Gastroesophageal sphincter (tissue), 4 donors: ENCODE measurements at places on chromosomes 2 and 18.

- no peaks in the 10 kb centered on the region for H3K4me1 ChIP-seq
- no peak overlapping the region for H3K27ac ChIP-seq
- H3K27me3 ChIP-seq: no peaks in the 10 kb centered on the region
- ATAC-seq: no peak
- no peaks in the 10 kb centered on the region for H3K36me3 ChIP-seq
These were observed 73.8 kb downstream of the TRABD2A start for GRCh38 chr2:84807063-84807485.

DNA sequence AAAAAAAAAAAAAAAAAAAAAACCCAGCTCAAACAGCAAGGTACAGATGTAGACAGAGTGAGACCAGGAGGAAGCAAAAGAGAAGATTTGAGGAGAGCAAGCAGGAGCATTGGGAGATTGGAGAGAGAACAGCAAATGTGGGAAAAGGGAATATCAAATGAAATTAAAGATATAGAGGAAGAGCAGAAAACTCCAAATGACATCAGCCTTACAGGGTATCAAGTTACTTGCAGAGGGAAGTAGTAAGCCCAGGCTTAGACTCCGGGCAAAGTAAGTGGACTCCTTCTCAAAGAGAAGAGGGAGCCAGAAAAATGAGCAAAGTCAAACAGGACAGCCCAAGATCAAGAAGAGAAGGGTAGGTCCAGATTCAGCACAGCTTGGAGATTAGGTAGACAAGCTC, 93.3 kb upstream of the PPP1CB start:
- peaks cover 8% of the 10 kb centered on the region for H3K4me1 ChIP-seq
- no peaks in the 10 kb centered on the region for H3K36me3 ChIP-seq
- ATAC-seq: no peak
- H3K27me3 ChIP-seq: no peaks in the 10 kb centered on the region
- no peak overlapping the region for H3K4me3 ChIP-seq

- no peak overlapping the region for H3K4me3 ChIP-seq
- H3K36me3 ChIP-seq: no peaks in the 10 kb centered on the region
- no peak for ATAC-seq
- no peaks in the 10 kb centered on the region for H3K27me3 ChIP-seq
These were observed 295.9 kb downstream of the HRH4 start for GRCh38 chr18:24756385-24756784.

DNA sequence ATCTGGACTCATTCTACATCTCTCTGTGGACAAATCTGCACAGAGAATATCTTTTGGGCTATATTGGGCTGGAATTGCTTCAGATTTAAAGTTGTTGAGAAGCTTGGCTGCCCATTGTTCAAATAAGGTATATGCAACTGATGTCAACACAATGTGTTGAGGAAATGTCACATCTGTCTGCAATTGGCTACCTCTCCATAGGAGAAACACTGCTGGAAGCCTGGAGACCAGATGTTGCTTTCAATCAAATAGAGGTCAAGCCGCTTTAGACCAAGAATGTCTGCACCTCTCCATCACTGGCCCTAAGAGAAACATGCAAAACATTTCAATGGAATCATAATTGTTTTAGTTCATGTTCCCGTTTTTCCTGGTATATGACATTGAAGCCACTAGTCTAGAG, 720.2 kb downstream of the SLC4A3 start:
- H3K27ac ChIP-seq: no peak overlapping the region
- H3K4me3 ChIP-seq: no peak overlapping the region
- no peaks in the 10 kb centered on the region for H3K4me1 ChIP-seq
- no peak for ATAC-seq
- no peaks in the 10 kb centered on the region for H3K36me3 ChIP-seq

DNA sequence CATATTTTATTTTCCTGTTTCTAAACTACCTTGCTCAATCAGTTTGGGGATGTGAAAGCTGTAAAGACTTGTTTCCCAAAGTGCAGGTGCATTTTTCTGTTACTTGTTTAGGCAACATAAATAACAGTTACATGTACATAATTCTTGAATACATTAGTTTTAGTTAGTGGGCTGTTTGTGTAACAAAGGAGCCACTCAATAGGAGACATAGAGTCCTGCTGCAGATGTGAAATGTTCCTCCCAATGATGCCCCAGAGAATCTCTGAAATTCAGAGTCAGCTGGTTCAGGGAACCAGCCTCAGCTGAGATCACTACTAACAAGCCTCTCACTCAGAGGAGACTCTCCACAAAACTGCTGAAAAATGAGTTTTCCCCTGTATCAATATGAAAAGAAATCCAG, 91.5 kb upstream of the TWSG1 start:
- H3K27ac ChIP-seq: no peak overlapping the region
- no peaks in the 10 kb centered on the region for H3K4me1 ChIP-seq
- H3K27me3 ChIP-seq: no peaks in the 10 kb centered on the region
- ATAC-seq: no peak
- H3K36me3 ChIP-seq: peaks cover 52% of the 10 kb centered on the region
